Renal cortical epithelial cell (primary cell): ENCODE measurements at places on chromosomes 11 and 22. TPM values are rescaled to one million over a fixed set of nuclear protein-coding genes. Genes with fewer than 3 reads are reported as not detected.
A peak's percentile ranks its signal among the peaks of the same experiment; 100 is the strongest.

DNA sequence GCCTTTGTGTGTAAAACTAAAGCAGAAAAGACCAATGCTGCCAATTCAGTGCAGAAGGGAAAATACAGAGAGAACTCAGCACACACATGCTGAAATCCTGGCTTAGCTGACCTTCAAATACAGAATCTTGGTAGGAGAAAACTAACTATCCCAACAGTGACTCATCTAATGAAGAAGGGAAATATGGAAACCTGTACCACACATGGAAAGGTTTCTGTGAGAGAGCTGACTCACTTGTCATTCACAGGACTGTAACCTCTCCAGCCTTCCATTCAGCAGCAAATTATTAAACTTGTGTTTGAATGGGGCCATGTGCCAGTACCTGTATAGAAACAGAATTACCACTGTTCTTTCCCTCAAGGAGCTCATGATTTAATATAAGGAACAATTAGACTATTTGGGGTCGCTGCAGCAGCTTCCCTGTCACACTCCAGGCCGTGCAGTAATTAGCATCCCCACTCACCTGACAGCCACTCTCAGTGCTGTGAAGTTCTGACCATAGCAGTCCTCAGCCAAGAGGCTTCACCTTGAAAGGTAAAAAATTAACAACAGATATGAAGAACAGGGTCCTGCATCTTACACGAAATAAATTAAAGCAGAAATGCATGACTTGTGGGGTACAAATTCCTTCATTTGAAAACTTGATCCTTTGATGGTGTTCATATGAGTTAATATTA is 53.9 kb downstream of the MSANTD4 start:
- DNase-seq: peak; percentile 94

DNA sequence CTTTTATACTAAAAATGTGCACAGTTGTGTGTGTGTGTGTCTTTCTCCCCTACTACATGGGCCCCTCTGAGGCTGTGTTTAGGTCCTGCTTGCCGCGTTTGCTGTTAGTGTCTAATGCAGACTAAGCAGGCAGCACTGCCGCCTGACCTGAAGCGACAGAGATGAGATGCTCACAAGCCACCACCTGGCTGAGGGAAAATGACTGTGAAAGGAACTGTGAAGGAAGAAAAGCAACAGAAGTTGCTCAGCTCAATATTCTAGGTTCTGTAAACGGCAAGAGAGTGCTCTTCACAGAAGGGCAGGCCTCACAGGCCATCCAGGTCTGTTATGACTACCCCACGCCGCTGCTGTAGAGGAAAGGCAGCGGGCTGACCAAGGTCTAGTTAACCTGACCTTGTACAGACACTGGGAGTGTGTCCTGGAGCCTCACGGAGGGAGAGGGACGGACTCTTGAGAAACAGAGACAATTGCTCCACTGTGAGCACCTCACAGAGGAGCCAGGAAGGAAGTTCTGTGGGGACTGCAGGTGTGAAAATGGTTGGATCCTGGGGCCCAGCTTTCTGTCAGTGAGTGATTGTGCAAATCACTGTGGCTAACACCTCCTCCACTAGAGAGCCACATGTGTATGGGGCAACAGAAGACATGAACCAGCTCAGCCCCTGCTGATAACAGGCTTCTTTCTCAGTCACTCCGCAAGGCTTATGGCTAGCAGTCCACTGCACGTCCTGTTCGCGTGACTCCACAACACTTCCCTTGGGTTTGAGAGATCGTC is 31.3 kb upstream of the YPEL1 start:
- no peak for DNase-seq

DNA sequence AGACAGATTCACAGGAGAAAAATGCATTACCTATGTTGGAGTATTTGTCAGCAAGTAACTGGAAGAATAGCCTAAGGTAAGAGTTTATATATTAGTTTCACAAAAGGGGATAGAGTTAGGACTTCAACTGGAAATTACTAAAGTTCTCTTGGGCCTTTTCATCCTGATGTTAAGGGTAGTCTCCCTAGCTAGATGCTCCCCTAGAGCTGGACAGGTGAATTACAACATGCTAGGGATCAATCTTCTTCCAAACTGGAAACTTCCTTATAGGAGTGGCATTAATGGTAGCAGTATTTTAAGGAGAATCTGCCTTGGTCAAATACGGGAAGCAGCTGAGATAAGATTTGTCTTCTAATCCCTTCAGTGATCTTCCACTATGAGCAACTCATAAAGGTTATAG is 632.8 kb upstream of the RAG2 start:
- no peak for DNase-seq

- DNase-seq: peak; percentile 11
Measured at GRCh38 chr11:132858223-132858622, 674.1 kb downstream of the OPCML start.

- peak; percentile 54 for DNase-seq
Measured at GRCh38 chr11:61627850-61628661, 47.2 kb upstream of the SYT7 start.

GRCh38 chr11:44755556-44756523 is 29.1 kb downstream of the TSPAN18 start:
- peak; percentile 37 for DNase-seq

- no peak for DNase-seq
Measured at GRCh38 chr22:50398831-50399648, 55.9 kb downstream of the PPP6R2 start.

Gene GAB4
- total RNA-seq: not detected in 2 replicates

Gene MUC2
- total RNA-seq: not detected in 2 replicates

Gene APOA4
- not detected in 2 replicates for total RNA-seq

Gene MS4A12
- total RNA-seq: not detected in 2 replicates

Gene C11orf21
- 0.10 TPM in 1 of 2 replicates, not detected in the other for total RNA-seq

Gene TCIRG1
- 60.2 and 84.2 TPM in 2 replicates for total RNA-seq
